AML-193 (cell line): ENCODE measurements at places on chromosomes 13 and 19.

GRCh38 chr19:17522988-17523872 is 11.8 kb downstream of the PGLS start:
- peak; percentile 94 for DNase-seq

DNA sequence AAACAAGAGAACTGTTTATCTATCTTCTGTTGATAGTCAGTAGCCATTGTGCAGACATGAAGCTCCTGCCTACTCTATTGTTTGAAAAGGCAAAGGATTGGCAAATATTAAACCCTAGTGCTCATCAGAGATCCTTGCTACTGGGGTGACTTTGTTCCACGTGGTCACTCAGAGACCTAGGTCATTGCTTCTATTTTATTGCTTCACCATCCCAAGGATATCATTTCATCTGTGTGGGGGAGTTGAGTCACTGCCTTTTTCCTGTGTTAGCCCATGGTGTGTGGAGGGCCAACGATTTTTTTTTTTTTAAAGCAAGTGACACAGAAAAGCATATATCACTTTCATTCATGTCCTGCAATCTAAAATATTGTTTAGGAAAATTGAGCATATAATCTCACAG is 254.1 kb upstream of the RXFP2 start:
- peak; percentile 99 for DNase-seq

- DNase-seq = no peak
These were observed 13.3 kb upstream of the MKNK2 start for GRCh38 chr19:2064395-2064787.

DNA sequence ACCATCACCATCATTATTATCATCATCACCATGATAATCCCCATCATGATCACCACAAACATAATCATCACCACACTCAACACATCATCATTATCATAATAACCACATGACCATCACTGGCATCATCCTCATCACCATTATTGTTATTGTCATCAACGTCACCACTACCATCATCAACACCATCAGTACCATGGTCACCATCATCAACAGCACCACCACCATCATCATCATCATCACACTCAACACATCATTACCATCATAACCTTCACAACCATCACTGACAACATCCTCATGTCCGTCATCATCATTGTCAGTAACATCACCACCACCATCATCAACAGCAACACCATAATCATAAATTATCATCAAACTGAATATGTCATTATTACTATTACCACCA is 73.2 kb downstream of the MBD3L1 start:
- no peak for DNase-seq

DNA sequence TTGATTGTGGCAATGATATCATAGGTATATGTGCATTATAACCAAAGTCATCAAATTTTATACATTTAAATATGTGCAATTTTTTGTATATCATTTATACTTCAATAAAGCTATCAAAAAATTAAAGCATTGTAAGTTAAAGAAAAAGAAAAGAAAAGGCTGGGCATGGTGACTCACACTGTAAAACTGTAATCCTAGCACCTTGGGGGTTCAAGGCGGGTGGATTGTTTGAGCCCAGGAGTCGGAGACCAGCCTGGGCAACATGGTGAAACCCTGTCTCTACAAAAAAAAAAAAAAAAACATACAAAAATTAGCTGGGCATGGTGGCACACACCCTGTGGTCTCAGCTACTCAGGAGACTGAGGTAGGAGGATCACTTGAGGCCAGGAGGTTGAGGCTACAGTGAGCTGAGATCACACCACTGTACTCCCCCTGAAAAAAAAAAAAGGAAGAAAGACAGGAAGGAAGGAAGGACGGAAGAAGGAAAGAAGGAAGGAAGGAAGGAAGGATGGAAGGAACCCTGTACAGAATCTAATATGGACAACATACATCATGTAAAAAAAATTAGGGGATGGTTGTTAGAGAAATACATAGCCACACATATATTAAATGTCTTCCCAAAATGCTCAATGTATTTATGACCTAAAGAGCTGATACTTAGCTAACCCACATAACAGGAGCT is 21.7 kb upstream of the SLC25A30 start:
- no peak for DNase-seq

DNA sequence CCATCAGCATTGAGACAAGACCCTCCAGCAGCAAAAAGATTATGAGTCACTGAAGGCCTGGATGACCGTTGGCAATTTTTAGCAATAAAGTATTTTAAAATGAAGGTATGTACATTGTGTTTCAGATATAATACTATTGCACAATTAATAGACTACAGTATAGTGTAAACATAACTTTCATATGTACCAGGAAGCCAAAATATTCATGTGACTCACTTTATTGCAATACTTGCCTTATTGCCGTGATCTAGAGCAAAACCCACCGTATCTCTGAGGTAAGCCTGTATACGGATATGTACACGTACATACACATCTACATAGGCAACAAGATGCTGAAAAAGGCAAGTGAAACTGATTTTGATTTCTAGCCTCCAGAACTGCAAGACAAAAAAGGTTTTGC is 103.3 kb downstream of the EDNRB start:
- no peak for DNase-seq

GRCh38 chr13:113002206-113002912 is 33.3 kb downstream of the MCF2L start:
- DNase-seq = no peak

- no peak for DNase-seq
These were observed 12.1 kb downstream of the SLC25A15 start for GRCh38 chr13:40801255-40802217.

- DNase-seq = peak; percentile 61
These were observed 328.1 kb downstream of the TBC1D4 start for GRCh38 chr13:75153834-75154233.

DNA sequence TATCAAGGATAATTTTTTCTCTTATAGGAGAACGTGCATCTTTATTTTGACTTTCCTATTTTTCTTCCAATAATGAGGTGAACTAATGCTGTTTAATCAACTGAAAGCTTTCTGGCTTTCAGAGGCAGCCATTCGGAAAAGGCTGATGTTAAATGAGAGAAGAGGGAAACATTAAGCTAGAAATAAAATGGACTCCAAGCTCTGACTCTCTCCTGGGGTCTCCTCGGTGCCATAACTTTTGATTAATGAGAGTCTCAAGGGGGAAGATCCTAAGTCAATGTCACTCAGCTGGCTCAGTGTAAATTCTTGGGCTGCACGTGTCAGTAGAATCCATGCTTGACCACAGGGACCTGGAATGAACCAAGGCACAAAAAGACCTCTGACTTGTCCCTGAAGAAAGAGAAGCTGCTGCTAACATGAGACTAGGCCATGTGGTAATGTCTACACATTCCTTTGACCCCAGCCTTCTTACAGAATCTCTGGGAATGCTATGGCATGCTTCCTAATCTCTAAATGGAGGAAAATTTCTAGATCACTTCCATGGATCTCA is 152.2 kb upstream of the RFC3 start:
- DNase-seq = no peak

- no peak for DNase-seq
These were observed 991 bp downstream of the ABHD17A start for GRCh38 chr19:1884291-1884718.

GRCh38 chr19:35704218-35704617 is at the start of gene ZBTB32:
TSS of gene ZBTB32 (plus strand) at chr19:35704558. CDS start at chr19:35714627, 10,069 bp downstream.
- no peak for DNase-seq

GRCh38 chr13:107845911-107846310 is 369.4 kb downstream of the LIG4 start:
- no peak for DNase-seq

- DNase-seq = no peak
These were observed 24.2 kb downstream of the ZFR2 start for GRCh38 chr19:3844596-3844995.

GRCh38 chr13:100674572-100674871 is at the start of gene TMTC4:
TSS of gene TMTC4 (minus strand) at chr13:100674795. CDS start at chr13:100670362, 4,433 bp downstream.
- no peak for DNase-seq

DNA sequence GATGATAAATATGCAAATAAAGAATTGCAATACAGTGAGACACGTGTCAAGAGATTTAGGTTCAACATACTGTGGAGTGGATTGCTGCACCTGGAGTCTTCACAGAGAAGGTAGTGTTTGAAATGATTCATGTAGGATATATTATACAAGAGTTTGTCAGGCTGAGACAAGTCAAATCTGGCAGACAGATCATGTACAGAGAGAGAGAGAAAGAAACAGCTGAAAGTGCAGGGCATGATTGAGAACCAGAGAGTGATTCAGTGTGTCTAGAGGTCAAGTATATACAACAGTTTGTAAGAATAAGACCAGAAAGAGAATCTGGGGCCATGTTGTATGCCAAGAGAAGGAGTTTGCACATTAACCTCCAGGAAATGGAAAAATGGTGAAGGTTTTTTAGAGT is 2.1 kb upstream of the VWA8 start:
- DNase-seq = no peak

DNA sequence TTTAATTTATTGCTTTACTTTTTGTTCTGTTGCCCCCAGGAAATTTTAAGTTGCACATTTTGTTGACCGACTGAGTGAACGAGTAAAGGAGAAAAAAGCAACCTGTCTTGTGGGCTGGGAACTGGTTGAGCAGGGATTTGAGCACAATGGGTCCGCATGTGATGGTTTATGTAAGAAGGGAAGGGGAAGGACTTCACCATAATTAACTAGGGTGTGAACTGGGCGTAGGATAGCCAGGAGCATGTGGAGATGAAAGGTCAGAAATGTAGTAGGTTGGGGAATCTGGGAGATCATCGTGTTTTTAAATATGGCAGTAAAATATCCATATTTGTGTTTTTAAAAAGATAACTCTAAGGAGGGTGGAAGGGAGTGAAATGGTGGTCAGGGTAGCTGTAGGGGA is 99.9 kb downstream of the GPC5 start:
- DNase-seq = no peak

GRCh38 chr19:6218491-6219146 is 61.2 kb downstream of the MLLT1 start:
- peak; percentile 30 for DNase-seq

GRCh38 chr19:18119013-18119716 is 21.6 kb downstream of the MAST3 start:
- DNase-seq = no peak

GRCh38 chr13:72960541-72960940 is 98.3 kb upstream of the KLF5 start:
- no peak for DNase-seq

- no peak for DNase-seq
These were observed 5.0 kb downstream of the PRSS57 start for GRCh38 chr19:690203-690602.

DNA sequence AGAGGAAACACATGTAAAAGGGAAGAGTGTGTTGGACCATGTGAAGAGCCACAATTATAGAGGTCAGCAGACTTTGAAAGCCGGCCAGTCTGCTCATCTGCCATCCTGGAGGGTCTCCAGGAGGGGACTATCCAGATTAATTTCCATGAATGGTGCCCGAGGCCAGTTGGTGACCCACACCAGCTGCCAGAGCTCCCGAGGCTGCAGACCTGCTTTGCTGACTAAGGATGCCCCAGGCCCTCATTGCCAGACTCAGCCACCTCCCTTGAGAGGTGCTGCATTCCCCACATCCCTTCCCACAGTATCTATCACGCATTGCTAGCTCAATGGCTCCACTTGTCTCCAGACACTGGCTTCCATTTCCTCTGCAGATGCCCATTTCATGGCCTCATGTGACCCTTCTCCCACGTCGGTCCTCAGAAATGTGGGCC is 110.3 kb downstream of the NALCN start:
- no peak for DNase-seq

GRCh38 chr19:39738814-39739213 is 985 bp upstream of the CLC start:
- peak; percentile 19 for DNase-seq

- DNase-seq = no peak
These were observed 6.3 kb upstream of the JUNB start for GRCh38 chr19:12784871-12785430.

GRCh38 chr13:51451467-51452360 is 1.1 kb downstream of the INTS6 start:
- DNase-seq = peak; percentile 63

GRCh38 chr13:112836940-112837339 is 132.1 kb upstream of the MCF2L start:
- DNase-seq = no peak

- DNase-seq = no peak
These were observed 50.0 kb upstream of the RGCC start for GRCh38 chr13:41407380-41407779.

DNA sequence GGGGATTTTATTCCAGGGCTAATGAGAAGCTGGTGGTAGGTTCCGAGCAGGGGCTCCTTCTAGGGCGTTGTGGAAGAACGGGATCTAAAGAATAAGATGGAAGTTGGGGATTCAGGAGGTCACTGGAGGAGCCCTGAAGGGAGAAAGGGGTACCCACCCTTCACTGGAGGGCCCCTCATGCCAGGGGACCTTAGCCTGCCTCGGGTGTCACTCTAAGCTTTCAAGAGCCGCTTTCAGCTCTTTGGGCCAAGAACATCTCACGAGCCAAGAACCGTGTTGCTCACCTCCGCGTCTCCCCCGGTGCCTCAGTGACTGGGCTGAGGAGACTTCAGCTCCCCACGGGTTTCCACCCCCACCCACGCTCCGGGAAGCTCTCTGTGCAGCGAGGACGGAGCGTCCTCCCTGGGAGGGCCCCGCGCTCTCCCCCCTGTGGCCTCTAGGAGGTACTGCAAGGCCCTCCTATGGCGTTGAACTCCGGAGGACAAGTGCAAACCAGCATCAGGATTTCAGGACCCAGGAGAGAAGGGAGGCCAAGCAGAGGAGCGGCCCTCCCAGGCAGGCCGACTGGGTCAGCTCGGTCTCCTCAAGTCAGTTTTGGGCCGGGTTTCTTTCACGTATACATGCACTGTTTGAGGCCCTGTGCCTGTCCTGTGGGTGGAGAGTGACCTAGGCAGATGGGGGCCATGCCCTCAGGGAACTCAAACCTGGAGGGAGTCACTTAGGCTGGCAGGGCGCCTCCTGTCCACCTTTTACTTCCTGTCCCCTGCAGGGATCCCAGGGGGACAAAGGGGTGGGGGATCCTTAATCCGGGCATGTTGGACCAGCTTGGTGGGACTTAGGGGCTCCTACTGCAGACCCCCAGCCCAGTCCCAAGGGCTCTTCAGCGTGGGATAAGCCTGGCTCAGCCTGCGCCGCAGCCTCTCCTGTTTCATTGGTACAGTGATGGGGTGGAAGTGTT is 5.1 kb upstream of the KRTDAP start:
- peak; percentile 63 for DNase-seq

GRCh38 chr13:25738342-25739196 is 313.2 kb downstream of the SHISA2 start:
- DNase-seq = no peak

GRCh38 chr13:21688056-21688455 is 17.2 kb downstream of the FGF9 start:
- no peak for DNase-seq

- no peak for DNase-seq
These were observed 65.6 kb downstream of the WASF3 start for GRCh38 chr13:26623125-26623524.

GRCh38 chr13:42574011-42574410 is at the start of gene TNFSF11:
TSS of gene TNFSF11 (plus strand) at chr13:42574152. CDS start at chr13:42574304, 152 bp downstream.
- no peak for DNase-seq
